ENCODE measurements at places on chromosomes 5 and 9.

DNA sequence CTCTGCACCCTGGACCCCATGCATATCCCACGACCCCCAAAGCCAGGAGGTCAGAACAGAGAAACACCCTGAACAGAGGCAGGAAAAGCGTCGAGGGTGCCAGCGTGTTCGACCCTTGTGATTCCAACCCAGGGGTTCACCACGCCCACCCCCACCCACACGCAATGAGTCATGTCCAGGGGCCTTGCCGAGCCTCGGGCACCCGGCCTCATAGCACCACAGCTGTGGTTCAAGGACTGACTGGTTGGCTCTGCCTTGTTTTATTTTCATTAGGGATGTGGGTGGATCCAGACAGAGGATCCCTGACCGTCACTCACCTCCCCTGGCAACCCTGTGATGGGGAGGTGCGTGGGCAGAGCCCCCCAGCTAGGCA is 9.5 kb upstream of the QSOX2 start:
- DNase-seq: peak; percentile 44

DNA sequence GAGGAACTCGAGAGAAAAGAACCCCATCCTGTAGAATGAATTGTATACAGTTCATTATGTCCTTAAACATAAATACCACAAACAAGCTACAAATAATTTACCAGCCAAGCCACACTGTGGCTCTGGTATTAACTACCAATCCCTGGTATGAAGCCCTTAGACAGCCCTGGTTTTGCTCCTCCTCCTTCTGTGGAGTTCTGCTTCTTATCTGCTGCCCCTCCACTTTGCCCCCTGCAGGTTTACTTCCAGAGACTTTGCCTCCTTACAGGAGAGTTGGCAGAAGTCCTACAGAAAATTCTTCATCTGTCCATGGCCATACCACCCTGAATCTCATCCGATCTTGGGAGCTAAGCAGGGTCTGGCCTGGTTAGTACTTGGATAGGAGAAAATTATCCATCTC is 219.8 kb downstream of the ACTL7B start:
- no peak for DNase-seq

DNA sequence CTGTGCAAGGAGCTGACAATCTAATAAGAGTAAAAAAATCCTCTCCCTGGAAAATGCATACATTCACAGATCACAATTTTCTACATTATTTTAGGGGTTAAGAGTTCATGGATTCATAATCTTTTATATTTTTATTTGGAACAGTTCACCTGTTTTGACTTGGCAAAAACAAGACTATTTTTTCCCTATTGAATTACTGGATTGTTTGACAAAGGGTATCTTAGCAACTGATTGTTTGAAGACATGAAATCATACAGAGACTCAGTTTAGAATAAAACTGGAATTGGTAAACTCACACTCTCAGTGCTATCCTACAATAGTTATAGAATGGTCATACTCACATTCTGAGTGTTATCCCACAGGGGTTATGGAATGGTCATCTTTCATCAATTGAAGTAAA is 358.2 kb upstream of the PTGER4 start:
- no peak for DNase-seq

GRCh38 chr5:127612441-127613141 is 36.3 kb upstream of the CTXN3 start:
- no peak for DNase-seq

DNA sequence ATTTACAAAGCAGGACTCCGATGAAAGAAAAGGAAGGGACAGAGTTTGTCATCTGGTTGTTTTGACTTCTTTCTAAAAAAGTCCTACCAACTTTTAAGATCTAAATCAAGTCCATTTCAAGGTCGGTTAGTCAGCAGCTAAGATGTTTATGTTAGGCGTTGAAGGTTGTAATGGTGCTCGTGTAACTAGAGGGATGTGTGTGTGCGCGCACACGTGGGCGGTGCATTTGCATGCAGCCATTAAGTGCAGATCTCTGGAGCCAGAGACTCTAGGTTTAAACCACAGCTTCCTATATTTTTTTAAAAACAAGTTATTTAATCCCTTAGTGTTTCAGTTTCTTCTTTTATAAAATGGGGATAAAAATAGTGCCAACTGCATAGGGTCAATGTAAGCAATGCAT is 77.0 kb upstream of the SMIM32 start:
- no peak for DNase-seq

DNA sequence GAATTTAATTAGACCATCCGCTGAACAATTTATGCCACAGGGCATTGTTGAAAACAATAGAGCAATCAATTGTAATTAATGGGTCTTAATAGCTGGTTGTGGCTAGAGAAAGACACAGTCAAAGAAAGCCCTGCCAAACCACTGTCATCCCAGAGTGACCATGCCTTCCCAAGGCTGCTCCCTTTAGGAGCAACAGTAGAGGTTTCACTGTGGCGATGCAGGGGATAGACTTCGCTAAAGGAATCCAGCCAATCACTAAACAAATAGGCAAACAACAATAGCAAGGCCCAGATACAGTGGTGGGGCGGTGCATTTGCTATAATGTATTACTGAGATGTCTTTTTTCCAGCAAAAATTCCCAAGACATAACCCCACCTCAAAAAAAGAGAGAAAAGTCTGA is 87.8 kb upstream of the SLC27A6 start:
- DNase-seq: no peak

GRCh38 chr5:124716169-124716568 is 30.3 kb downstream of the ZNF608 start:
- no peak for DNase-seq

GRCh38 chr5:96975656-96976055 is 39.8 kb downstream of the LNPEP start:
- no peak for DNase-seq

GRCh38 chr5:154477382-154478223 is 424 bp downstream of the HAND1 start:
- peak; percentile 86 for DNase-seq

GRCh38 chr5:6461793-6462650 is 13.4 kb downstream of the UBE2QL1 start:
- no peak for DNase-seq

DNA sequence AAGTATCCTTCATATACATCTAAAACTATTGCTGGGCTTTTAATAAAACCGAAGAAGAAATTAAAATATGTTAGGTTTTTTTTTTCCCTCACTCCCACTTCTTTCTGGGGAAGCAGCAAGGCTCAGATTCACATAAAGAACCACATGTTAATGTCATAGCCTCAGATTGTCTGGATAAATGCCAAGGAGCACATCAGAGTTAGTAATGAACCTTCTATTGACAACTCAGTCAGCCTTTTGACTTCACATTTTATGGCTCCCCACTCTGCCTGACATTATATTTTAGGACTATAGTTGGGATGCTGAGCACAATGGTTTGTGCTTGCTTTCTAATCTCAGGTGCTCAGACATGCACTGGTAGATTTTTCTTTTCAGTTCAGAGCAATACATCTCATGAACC is 21.8 kb downstream of the DMAC1 start:
- DNase-seq: no peak

DNA sequence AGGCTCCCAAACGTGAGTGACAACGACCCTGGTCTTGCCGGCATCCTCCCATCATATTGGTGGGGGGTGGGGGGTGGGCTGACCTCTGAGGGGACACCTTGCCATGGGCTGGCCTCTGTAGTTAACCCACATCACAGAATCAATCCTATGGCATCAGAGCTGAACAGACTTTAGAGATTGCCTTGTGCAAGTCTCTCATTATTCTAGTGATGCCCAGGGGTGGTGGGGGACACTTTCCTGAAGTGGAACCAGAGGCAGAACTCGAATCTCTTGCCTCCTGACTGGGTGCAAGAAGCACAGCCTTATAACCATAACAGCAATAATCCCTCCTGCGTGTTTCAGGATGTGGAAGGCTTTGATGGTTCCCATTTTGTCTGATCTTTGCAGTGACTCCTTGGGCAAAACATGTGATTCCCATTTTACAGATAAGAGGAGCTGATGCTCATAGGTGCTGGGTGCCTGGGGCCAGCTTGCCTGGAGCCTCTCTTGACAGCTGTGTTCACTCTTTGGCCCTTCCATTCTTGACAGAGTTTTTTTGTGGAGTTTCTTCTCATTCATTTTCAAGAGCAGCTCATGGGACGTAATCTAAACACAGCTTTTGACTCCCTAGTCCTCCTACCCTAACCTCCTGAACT is 18.6 kb upstream of the PITX1 start:
- no peak for DNase-seq

DNA sequence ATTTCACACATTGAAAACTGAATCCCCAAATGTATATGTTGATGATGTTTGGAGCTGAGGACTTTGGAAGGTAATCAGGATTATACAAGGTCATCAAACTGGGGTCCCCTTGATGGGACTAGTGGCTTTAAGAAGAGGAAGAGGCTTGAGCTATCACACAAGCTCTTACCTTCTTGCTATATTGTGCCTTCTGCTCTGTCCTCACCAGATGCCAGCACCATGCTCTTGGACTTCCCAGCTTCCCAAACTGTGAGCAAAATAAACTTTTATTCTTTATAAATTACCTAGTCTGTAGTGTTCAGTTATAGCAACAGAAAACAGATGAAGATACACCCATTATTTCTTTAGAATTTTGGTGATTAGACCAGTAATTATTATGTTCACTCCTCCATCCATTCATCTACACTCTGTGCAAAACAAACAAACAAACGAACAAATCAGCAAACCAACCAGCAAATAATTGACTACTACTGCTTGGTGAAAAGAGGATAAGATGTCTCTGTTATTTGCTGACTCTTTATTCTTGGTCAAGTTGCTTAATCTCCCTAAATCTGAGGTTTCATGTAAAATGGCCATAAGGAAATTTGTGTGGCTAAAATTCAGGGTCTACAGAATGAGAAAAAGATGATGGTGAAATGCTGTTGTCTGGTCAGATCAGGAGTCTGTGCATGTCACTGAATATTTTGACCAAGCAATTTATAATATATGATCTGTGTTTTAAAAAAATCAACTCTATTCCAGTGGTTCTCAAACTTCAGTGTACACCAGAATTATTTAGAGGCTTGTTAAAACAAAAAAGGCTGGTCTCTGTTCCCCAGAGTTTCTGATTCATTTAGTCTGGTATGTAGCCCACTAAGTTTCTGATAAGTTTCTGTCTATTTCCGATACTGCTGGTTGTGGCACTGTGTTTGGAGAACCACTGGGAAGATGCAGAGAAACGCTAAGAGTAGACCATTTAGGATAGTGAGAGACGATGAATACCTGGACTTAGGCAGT is 854.1 kb downstream of the MAT2B start:
- no peak for DNase-seq

DNA sequence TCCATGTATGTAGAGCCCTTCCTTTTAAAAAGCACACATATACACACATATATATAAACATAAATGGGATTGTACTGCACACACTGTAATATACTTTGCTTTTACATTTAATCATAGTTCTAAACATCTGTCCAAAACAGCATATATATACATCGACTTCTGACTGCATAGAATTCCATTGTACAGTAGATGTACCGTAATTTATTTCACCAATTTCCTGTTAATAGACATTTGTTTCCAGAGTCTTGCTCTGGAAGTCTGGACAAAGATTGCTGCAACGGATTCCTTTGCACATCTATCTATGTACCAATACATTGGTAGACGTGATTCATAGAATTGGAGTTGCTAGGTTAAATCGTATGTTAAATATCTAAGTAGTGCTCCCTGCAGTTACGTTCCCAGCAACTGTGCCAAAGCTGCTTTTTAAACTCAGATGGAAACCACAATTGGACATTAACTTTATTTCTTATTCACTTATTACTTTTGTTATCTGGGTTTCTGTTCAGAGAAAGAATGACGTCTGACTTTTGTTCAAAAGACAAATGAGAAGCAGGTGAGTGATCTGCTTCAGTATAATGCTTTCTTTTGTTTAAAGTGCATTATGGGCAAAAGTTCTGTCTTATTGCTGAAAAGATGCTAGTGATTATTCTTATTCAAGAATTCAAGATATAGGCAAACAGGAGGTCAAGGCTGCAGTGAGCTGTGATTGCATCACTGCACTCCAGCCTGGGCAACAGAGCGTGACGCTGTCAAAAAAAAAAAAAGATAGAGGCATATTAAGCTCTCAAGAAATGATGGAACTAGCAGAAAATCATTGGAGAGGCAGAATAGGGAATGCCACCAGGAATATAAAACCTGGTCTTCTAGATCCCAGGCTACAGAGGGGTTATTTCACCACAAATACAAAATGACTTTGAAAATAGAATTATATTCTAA is 138.2 kb downstream of the FGF1 start:
- no peak for DNase-seq

DNA sequence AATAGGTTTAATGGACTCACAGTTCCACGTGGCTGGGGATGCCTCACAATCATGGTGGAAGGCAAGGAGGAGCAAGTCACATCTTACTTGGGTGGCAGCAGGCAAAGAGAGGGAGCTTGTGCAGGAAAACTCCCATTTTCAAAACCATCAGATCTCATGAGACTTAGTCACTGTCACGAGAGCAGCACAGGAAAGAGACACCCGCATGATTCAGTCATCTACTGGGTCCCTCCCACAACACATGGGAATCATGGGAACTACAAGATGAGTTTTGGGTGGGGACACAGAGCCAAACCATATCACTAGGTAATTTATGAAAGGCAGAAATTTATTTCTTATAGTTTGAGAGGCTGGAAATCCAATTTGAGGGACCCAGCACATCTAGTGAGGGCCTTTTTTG is 40.0 kb downstream of the MTREX start:
- peak; percentile 26 for DNase-seq

- DNase-seq: no peak
Observed at GRCh38 chr5:124398460-124398859, 348.0 kb downstream of the ZNF608 start.

DNA sequence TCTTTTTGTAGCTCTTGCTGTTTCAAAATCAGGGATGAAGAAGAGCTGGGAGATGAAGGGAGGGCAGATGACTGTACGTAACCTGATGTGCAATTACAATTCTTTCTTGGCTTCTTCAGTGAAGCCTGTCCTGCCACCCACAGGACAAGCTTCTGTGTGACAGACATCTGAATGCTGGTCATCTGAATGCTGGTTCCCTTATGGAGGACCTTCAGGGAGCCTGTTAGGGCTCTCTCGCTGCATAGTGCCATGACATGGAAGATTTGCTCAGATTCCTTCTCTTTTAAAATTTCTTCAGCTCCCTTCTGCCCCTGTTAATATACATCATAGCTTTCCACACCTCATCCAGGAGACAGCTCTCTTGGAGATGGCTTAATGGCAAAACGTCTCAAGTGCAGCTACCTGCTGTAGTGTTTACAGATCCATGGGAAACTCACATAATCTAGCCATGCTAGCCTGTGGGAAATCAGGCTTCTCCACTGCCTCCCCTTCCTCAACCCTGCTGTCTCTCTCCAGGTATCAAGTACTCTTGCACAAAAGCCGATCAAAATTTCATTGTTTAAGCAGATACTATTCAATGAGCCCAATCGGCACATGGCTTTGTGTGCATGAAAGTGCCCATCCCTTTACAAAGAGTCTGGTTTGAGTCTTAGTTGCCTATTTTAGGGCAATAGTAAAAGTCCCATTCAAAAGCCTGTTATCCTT is 134.6 kb downstream of the RAB3C start:
- DNase-seq: no peak
